Cerebellar nuclear complex (tissue), 1 donor: ENCODE measurements at places on chromosomes 12 and 14.

- no peak for DNase-seq
Measured at GRCh38 chr12:98724384-98725155, 79.5 kb downstream of the APAF1 start.

GRCh38 chr12:55068416-55069010 lies 48.7 kb downstream of the NEUROD4 start:
- DNase-seq, result no peak

DNA sequence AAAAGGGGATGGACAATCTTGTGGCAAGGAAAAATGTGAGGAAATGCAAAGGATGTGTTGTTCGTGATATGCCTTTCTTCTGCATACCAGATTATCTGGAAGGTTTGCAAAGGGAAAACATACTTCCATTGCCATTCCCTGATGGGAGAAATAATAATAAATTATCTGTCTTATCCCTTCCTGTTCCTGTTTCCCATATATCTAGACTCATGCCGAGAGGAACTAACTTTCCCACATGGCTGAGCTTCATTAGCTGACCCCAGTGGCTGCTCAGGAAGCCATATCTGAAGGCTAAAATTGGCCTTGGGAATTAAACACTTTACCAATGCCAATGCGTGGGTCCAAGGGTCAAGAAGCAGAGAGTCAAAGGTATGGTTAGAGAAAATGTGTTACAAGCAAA lies 439.8 kb downstream of the MDGA2 start:
- no peak for DNase-seq

- no peak for DNase-seq
Measured at GRCh38 chr14:68796418-68797101, 3.7 kb upstream of the ZFP36L1 start.

DNA sequence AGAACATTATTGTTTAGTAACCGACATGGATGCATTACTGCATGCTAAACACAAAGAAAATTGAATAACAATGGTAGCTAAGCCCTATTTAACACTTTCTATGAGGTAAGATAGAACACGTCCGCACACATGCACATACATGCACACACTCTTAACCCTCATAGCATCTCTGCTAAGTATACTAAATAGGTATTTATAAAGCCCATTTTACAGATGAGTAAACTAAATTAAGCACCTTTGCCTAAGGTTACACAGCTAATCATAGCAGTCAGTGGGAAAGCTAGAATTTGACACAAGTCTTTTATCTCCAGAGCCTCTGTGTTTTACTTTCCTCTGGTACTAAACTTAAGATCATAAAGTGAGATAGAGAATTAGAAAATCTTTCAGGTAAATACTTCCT lies 435.0 kb downstream of the EGLN3 start:
- DNase-seq, result no peak

GRCh38 chr12:66109056-66109455 lies 21.5 kb downstream of the LLPH start:
- no peak for DNase-seq
